ENCODE measurements at places on chromosomes 4 and X.

GRCh38 chr4:108533245-108533844 lies 87.0 kb upstream of the RPL34 start:
- H3K27ac ChIP-seq: no peak overlapping the region
- no peak overlapping the region for H3K4me3 ChIP-seq
- peaks cover 33% of the 10 kb centered on the region for H3K4me1 ChIP-seq
- no peaks in the 10 kb centered on the region for H3K36me3 ChIP-seq
- DNase-seq: no peak
- no peaks in the 10 kb centered on the region for H3K27me3 ChIP-seq

DNA sequence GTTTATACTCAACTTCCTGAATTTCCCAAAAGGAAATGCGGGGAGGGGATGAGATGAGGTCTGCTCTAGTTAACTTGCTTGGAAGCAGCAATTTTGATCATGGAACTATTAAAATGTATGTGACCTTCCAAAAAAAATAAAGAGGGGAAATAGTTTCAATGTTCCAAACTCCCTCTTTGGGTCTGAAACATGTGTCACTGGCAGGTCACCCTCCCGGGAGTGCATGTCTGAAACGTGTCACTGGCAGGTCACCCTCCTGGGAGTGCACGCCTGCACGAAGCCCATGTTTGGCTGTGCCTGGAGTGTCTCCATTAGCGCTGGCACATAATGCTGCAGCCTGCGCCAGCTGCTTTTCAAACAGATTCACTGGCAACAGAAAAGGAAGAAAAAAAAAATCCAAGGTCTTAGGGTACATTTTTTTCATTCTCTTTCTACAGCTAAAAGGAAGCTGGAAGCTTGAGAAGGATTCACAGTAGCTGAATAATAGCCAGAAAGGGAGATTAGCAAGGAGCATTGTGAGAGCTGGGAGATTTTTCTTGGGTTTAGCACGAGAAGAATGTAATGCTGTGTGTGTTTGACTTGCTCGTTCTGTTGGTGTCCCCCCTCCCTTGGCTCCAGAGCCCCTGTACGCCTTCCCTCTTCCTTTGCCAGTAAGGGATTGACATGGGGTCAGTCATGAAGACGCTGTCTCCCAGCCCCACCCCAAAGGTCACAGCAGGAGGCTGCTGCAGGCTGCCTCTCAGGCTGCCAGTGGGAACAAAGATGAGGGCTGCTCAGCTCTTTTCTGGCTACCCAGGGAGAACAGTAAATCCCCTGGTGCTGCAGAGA lies 39.2 kb upstream of the TLR3 start:
- no peak overlapping the region for H3K4me3 ChIP-seq
- peaks cover 67% of the 10 kb centered on the region for H3K27me3 ChIP-seq
- no peak for DNase-seq
- no peaks in the 10 kb centered on the region for H3K4me1 ChIP-seq

- no peaks in the 10 kb centered on the region for H3K4me1 ChIP-seq
- no peaks in the 10 kb centered on the region for H3K36me3 ChIP-seq
- H3K27me3 ChIP-seq: no peaks in the 10 kb centered on the region
- no peak for DNase-seq
- no peak overlapping the region for H3K27ac ChIP-seq
Observed at GRCh38 chrX:138897621-138898492, 186.3 kb upstream of the FGF13 start.

- H3K36me3 ChIP-seq: no peaks in the 10 kb centered on the region
- no peaks in the 10 kb centered on the region for H3K27me3 ChIP-seq
- H3K27ac ChIP-seq: peak overlapping the region; percentile 60
- H3K4me1 ChIP-seq: peaks cover 2% of the 10 kb centered on the region
- H3K4me3 ChIP-seq: no peak overlapping the region
Observed at GRCh38 chrX:32514986-32515385, 696.4 kb downstream of the DMD start.

- no peak overlapping the region for H3K27ac ChIP-seq
- no peaks in the 10 kb centered on the region for H3K36me3 ChIP-seq
- H3K4me3 ChIP-seq: no peak overlapping the region
- no peak for DNase-seq
- H3K27me3 ChIP-seq: no peaks in the 10 kb centered on the region
Observed at GRCh38 chr4:54400802-54401201, 171.7 kb downstream of the PDGFRA start.

DNA sequence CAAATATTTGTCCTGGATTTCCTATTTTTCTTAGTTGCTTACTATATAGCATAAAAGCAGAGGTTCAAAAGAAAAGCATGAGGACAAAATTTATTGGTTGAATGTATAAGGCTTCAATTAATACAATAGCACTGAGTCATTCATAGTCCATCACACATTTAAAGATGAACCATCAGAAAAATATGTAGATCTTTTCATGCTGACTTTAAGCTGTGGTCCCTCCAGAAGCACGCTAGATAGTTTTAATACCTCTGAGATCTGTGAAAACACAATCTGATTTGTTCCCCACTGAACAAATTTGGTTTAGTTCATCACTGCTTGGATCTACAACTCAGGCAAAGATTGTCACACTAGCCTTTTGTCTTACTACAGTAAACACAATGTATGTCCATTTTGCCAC lies 377.2 kb upstream of the ANXA10 start:
- H3K27me3 ChIP-seq: no peaks in the 10 kb centered on the region
- no peaks in the 10 kb centered on the region for H3K4me1 ChIP-seq
- no peaks in the 10 kb centered on the region for H3K36me3 ChIP-seq
- H3K4me3 ChIP-seq: no peak overlapping the region

GRCh38 chr4:93841803-93842345 lies 13.3 kb downstream of the ATOH1 start:
- peaks cover 2% of the 10 kb centered on the region for H3K27me3 ChIP-seq
- no peaks in the 10 kb centered on the region for H3K36me3 ChIP-seq
- no peak for DNase-seq
- no peak overlapping the region for H3K27ac ChIP-seq
- H3K4me3 ChIP-seq: no peak overlapping the region

GRCh38 chr4:150322646-150323045 lies 244.4 kb downstream of the DCLK2 start:
- H3K4me1 ChIP-seq: peaks cover 8% of the 10 kb centered on the region
- no peak overlapping the region for H3K4me3 ChIP-seq
- DNase-seq: no peak
- H3K27ac ChIP-seq: no peak overlapping the region
- H3K27me3 ChIP-seq: no peaks in the 10 kb centered on the region

- H3K4me1 ChIP-seq: no peaks in the 10 kb centered on the region
- no peak overlapping the region for H3K4me3 ChIP-seq
- no peak overlapping the region for H3K27ac ChIP-seq
- DNase-seq: no peak
- H3K36me3 ChIP-seq: no peaks in the 10 kb centered on the region
Observed at GRCh38 chrX:13638826-13639225, 14.1 kb upstream of the TCEANC start.

GRCh38 chr4:55807556-55807955 lies 12.0 kb upstream of the EXOC1L start:
- no peak for DNase-seq
- H3K27ac ChIP-seq: no peak overlapping the region
- no peak overlapping the region for H3K4me3 ChIP-seq
- peaks cover 6% of the 10 kb centered on the region for H3K4me1 ChIP-seq
- H3K36me3 ChIP-seq: no peaks in the 10 kb centered on the region

DNA sequence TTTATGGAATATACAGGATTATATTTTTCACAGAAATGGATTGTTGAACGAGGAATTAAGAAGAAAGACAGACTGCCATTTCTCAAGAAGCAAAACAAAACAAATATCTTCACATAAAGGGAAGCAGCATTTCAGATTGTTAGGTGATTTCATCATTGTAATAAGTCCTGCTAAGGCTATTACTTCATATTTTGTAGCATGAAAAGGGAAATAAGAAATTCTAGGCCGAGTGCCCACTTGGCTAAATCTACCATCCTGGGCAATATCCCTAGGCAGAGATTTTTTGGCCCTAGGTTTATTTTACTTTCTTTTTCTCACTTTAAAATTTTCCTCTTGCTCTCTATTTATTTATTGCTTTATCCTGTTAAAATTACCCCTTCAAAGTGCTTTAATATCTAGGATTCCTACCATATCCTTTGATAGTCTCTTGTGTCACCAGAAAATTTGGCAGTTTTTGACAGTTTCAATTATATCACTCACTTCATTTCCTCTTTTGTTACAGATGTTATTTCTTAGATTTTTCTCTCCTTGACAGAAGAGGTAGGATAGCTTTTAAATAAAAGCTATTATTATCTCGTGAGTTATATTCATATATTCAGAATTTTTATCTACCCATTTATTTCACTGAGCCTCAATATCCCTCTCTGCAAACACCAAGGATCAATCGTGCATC lies 142.3 kb downstream of the PDGFC start:
- no peak overlapping the region for H3K4me3 ChIP-seq
- no peaks in the 10 kb centered on the region for H3K4me1 ChIP-seq
- H3K27ac ChIP-seq: no peak overlapping the region
- no peaks in the 10 kb centered on the region for H3K27me3 ChIP-seq
- no peak for DNase-seq
- H3K36me3 ChIP-seq: no peaks in the 10 kb centered on the region

DNA sequence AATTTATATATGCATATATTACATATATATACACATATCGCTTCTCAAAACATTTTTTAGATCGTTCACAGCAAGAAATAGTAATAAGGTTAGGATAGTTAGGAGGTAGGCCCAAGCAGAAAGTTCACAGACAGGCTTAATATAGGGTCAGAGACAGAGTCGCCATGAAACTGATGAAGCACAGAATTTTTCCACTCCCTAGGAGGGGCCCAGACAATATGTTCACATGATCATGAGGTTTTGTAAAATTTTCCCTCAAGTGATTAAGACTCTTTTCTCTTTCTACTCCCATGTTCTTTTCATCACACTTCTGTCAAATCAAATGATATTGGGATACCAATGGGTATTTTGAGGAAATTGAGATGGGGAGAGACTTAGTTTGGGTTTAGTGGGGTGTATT lies 5.2 kb upstream of the ENAM start:
- DNase-seq: no peak
- H3K27ac ChIP-seq: no peak overlapping the region
- no peaks in the 10 kb centered on the region for H3K4me1 ChIP-seq

GRCh38 chr4:6495296-6495590 lies 22.8 kb upstream of the PPP2R2C start:
- peaks cover 46% of the 10 kb centered on the region for H3K27me3 ChIP-seq
- no peak for DNase-seq
- H3K4me3 ChIP-seq: no peak overlapping the region
- no peak overlapping the region for H3K27ac ChIP-seq
- H3K36me3 ChIP-seq: no peaks in the 10 kb centered on the region
- no peaks in the 10 kb centered on the region for H3K4me1 ChIP-seq

DNA sequence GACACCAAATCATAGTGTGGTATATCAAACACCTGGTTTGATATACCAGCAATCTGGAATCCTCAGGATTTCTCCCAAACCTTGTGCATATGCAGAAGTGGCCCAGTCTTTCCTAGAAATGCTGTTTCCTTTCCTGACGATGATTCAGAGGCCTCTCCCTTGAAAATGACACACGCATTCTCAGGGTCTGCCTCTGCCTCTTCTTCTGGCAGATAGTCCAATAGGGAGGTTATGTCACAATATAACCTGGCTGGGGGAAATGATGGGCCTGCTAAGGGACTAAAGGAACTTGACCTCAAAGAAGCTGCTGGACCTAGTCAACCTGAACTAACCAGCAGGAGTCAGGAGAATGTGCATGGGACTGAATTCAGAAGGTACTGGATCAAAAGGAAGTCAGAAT lies 435.2 kb downstream of the IDS start:
- H3K4me1 ChIP-seq: no peaks in the 10 kb centered on the region
- no peak overlapping the region for H3K4me3 ChIP-seq
- no peak overlapping the region for H3K27ac ChIP-seq
- no peaks in the 10 kb centered on the region for H3K36me3 ChIP-seq
- no peaks in the 10 kb centered on the region for H3K27me3 ChIP-seq

GRCh38 chr4:86101841-86102240 lies 258.0 kb downstream of the MAPK10 start:
- H3K4me1 ChIP-seq: no peaks in the 10 kb centered on the region
- H3K27ac ChIP-seq: no peak overlapping the region
- DNase-seq: no peak
- H3K27me3 ChIP-seq: no peaks in the 10 kb centered on the region
- no peak overlapping the region for H3K4me3 ChIP-seq

- no peaks in the 10 kb centered on the region for H3K27me3 ChIP-seq
- DNase-seq: no peak
- no peak overlapping the region for H3K27ac ChIP-seq
- H3K36me3 ChIP-seq: no peaks in the 10 kb centered on the region
Observed at GRCh38 chr4:172141025-172141424, 327.8 kb downstream of the GALNTL6 start.

GRCh38 chrX:13565511-13565910 lies 3.9 kb upstream of the EGFL6 start:
- peaks cover 27% of the 10 kb centered on the region for H3K27me3 ChIP-seq
- no peak for DNase-seq
- no peaks in the 10 kb centered on the region for H3K36me3 ChIP-seq
- H3K4me3 ChIP-seq: no peak overlapping the region
- no peak overlapping the region for H3K27ac ChIP-seq

- no peaks in the 10 kb centered on the region for H3K4me1 ChIP-seq
- no peak overlapping the region for H3K27ac ChIP-seq
- no peak for DNase-seq
- H3K36me3 ChIP-seq: no peaks in the 10 kb centered on the region
- H3K27me3 ChIP-seq: no peaks in the 10 kb centered on the region
Observed at GRCh38 chr4:124018383-124019317, 622.1 kb downstream of the SPRY1 start.

- DNase-seq: no peak
- no peak overlapping the region for H3K27ac ChIP-seq
Observed at GRCh38 chr4:177177541-177178081, 132.1 kb upstream of the NEIL3 start.

DNA sequence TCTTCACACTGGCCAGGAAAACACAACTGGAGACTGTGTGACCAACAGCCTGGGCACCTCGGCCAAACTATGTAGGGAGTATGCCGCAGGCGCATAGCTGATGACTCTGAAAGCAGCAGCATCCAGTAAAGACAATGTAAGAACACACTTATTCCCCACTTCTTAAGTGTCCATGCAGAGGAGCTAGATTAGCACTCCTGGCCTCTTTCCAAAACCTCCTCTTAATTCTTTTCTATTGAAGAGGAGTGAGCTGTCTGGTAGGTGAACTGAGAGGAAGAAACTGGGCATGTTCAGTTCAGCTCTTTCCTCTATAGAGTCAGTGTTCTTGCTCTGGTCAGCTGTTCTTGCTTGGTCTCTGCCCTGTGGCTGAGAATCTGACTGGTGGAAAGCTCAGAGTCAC lies 21.1 kb downstream of the NMU start:
- no peak overlapping the region for H3K4me3 ChIP-seq
- peaks cover 16% of the 10 kb centered on the region for H3K27me3 ChIP-seq
- peaks cover 5% of the 10 kb centered on the region for H3K4me1 ChIP-seq
- no peaks in the 10 kb centered on the region for H3K36me3 ChIP-seq
- no peak overlapping the region for H3K27ac ChIP-seq

Data from T-helper 17 cell (primary cell).